ENCODE measurements at places on chromosomes 3 and 15. TPM values are rescaled to one million over a fixed set of nuclear protein-coding genes. Genes with fewer than 3 reads are reported as not detected.

- no peak for DNase-seq
These were observed 105.1 kb downstream of the CHST2 start for GRCh38 chr3:143224716-143225115.

GRCh38 chr3:122055215-122055614 is at the start of gene CD86:
CD86 (plus strand) TSS chr3:122055362; CDS start chr3:122055490, 128 bp downstream.
- DNase-seq, result no peak

GRCh38 chr3:8301977-8302735 is 199.5 kb upstream of the LMCD1 start:
- DNase-seq, result no peak

- no peak for DNase-seq
These were observed 98.9 kb downstream of the FMN1 start for GRCh38 chr15:33095641-33096040.

DNA sequence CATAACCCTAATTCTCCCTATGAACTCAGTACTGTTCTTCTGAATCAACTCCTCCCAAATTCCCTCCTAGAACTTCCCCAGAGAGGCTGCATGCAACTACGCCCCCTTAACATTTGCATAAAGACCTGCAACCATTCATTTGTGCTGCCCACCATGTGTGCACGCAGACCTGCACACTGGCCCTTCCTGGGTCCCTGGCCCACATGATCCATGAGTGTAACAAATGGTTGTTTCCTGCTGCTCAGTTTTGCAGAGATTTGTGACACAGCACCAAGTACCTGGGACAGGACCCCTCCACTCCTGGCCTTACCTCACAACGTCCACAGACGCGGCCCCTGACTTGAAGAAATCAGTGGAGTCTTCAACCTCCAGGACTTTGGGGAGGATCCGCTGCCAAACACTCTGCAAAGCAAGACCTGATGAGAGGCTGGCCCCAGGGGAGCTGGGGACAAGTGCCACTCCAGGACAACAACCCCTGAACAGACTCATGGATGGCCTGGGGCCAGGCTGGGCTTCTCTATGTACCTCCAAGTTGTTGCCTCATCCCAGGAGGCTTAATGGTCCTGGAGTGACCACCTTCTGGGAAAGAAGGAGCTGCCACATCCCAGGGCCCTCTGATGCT is 33.8 kb downstream of the ALDH1L1 start:
- no peak for DNase-seq

ZPLD1 gene
- total RNA-seq, result not detected

CLDN16 gene
- total RNA-seq, result not detected

GRCh38 chr15:42083605-42083908 is 10.8 kb downstream of the PLA2G4D start:
- DNase-seq, result no peak

DNA sequence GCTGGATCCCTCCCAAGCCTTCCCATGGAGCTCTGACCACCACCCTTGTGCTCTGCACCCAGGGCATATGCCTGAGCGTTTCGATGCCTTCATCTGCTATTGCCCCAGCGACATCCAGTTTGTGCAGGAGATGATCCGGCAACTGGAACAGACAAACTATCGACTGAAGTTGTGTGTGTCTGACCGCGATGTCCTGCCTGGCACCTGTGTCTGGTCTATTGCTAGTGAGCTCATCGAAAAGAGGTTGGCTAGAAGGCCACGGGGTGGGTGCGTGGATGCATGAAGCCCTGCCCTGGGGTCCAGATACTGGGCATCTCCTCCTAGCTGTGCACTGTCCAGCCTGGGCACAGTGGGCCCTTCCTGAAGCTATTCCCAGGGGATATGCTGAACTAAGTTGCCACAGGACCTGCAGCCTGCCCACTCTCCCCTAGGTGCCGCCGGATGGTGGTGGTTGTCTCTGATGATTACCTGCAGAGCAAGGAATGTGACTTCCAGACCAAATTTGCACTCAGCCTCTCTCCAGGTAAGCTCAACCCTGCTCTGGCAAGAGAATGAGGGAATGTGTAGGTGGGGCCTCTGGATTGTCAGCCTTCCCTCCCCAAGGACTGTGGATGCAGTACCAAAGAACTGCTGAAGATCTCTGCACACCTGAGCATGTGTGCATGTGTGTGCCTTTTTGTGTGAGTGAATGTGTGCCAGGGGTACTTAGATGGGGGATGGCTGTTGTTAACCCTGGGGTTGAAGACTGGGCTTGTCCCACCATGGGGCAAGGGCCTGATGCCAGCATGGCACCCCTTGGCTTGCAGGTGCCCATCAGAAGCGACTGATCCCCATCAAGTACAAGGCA is 2.1 kb downstream of the MYD88 start:
- DNase-seq, result no peak
